GM12891 (cell line): ENCODE measurements at places on chromosomes 6 and 20.
A peak's percentile ranks its signal among the peaks of the same experiment; 100 is the strongest.

GRCh38 chr20:14342918-14343317, 5.5 kb upstream of the FLRT3 start:
- no peak for DNase-seq

DNA sequence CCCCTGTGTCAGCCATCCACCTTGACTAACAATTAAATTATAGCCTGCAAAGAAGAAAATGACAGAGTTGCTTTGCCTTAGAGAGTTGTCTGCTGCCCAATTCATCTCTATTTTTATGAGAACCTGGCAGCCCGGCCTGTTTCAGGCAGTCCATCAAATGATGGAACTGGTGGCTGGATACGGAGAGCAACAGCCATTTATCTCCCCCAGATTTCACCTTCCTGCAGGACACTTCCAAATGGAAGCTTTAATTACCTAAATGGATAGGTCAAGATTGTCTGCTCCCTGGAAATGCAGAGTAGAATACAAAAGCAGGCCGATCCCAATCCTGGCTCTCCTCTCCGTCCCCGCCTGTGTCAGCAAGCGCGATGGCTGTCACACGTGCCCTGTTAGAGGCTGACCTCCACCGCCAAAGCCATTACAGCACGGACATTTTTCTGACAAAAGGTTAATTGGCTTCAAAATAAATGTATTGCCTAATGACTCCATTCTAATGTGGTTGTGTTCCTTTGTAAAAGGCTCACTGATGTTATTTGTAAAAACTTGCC, 86.7 kb downstream of the PACRG start:
- no peak for DNase-seq

- no peak for DNase-seq
These were observed 333.2 kb downstream of the RIMS1 start for GRCh38 chr6:72219536-72219935.

GRCh38 chr6:28349344-28349891, 329 bp upstream of the ZKSCAN3 start:
- no peak for DNase-seq

DNA sequence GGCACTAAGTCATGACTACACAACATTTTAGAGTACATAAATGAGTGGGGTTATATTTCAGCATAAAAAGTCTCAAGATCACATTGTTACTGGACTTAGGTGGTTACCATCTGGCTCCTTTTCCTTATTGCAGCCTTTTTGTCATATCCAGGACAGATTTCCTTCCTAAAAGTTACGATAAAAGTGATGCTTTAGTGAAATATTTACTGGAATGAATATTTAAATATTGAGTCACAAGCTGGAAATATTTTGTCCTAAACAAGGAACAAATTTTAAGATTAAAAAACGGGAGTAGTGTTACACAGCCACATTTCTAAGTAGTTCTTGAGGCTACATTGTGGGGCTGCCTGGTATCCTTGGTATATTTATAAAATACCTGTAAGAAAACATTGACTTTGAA, 52.2 kb downstream of the CDC40 start:
- DNase-seq, result no peak

DNA sequence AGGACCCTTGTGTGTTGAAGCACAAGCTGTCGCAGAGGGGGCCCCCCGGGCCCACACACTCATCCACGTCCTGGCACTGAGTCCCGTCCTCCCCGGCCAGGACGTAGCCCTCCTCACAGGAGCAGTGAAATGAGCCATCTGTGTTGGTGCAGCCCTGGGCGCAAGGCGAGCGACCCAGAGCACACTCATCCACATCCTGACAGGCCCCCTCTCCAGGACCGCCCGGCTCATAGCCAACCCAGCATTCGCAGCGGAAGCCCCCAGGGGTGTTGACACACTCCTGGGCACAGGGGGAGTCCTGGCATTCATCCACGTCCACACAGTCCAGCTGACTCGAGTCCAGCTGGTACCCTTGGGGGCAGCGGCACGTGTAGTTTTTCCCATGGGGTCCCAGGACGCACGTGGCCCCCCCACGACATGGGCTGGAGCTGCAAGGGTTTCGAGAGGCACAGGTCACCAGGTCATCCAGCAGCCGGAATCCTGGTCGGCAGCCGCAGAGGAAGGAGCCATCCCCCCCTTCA, 1.2 kb downstream of the CD93 start:
- no peak for DNase-seq

DNA sequence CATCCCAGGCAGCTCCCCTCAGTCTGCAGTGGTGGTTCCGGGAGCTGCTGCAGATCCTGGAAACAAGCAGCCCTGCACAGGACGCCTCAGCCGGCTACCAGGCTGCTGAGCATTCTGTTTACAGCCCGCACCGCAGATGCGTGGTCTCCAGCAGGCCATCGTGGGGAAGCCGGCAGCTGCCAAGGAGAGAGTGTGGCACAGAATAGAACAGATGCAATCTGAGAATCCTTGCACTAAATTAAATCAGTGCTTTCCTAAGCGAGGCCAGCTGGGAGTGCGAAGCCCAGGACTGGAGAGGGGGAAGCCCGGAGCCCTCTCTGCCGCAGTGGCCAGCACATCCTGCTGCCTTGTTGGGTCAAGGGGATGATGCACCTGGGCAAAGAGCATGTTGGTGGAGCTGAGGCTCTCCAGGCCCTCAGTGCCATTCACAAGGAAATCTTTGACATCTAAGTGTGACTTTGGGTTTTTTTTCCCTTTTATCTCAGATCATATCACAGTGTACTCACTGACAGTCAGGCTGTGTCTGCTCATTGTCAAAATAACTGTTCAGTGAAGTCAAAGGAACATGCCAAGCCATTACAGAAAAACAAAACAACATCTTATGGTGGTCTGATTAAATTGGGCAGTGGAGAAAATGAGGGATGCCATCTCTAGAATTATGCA, 118.1 kb downstream of the SYNDIG1 start:
- DNase-seq, result no peak

- DNase-seq, result no peak
These were observed 6.1 kb upstream of the SIRPD start for GRCh38 chr20:1563598-1563997.

GRCh38 chr20:14491436-14491835, 154.0 kb upstream of the FLRT3 start:
- DNase-seq, result no peak

DNA sequence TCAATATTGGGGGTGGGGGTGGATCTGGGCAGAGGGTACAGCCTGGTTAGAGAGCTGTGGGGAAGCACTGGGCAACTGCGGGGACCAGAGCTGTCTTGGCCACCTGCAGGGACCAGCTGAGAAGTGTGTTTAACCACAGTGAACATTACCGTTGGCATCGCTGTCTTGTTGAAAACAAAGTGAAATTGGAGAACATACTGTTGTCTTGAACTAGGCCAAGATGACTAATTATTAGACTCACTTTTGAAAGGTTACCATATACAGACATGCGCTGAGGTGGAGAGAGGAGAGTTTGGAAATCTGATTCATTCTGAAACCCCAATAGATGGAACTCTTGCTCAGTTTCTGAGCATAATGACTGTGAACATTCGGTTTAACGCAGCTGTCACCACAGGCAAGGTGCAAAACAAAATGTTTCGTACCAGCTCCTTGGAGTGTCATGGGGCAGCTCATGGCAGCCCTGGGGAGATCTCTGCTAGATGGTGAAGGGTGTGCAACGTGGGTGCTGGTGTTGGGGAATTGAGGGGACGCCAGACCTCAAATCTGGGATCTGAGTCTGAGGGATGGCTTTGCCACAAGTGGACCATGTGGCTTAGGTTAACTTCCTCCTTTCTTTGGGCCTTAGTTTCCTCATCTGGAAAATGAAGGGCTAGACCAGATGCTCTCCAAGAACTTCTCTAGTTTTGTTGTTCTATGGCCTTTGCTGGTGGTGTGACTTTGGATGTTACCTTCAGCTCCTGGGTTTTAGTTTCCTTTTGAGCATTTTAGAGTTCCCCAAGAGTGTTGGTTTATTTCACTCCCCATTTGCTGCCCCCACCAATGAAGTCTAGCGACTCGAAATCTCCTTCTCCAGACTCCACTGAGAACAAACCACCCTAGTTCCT, 24.6 kb upstream of the GTSF1L start:
- DNase-seq, result peak; percentile 52

DNA sequence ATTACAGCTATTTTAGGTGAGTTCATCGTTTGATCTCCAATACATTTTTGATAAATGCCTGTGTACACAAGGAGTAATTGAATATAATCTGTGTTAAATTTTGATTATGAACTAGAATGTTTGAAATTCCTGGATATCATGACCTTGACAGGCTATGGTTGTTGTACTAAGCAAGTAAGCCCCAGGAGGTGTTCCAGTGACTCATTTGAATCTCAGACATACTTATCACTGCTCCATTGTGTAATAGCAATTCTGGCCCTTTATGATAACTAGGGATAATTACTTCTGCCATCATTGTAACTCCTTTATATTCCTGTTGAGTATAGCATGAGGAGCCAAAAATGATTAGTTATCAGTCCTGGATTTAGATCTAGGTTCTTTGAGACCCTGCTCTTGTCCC, 1424.6 kb upstream of the ADGRB3 start:
- DNase-seq, result no peak

DNA sequence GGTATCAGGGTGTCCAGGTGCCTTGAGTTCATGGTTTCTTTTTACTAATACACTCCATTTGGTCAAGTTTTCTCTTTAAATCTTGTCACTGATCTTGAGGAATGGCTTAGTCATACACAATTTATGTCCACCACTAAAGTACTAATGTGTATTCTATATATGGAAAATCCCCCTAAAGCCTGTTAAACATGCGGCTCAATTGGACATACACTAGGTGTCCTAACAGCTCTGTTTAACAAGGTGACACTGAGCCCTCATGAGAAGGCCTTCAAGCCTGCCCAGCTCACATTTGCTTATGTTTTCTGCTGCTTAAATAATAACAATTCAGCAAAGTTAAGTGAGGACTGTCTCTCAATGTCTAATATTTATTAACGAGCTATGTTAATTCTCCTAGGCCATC, 31.5 kb downstream of the PDE7B start:
- no peak for DNase-seq

- no peak for DNase-seq
These were observed 136.0 kb upstream of the SGK1 start for GRCh38 chr6:134453792-134454510.

DNA sequence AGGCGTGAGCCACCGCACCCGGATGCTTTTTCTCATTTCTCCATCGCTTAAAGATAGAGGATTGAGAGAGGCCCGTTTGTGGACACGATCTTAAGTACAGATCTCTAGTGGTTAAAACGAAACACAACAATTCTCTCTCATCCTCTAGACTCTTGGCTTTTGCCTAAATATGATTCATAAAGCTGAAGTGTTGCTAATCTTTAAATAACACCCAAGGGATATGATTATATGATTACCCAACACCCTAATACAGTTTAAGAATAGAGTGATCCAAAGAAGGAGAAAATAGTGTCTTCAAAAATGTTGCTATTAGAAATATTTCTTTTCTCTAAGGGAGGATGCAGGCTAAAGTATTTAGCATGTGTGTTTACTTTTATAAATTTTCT, 50.4 kb downstream of the MTHFD1L start:
- no peak for DNase-seq

DNA sequence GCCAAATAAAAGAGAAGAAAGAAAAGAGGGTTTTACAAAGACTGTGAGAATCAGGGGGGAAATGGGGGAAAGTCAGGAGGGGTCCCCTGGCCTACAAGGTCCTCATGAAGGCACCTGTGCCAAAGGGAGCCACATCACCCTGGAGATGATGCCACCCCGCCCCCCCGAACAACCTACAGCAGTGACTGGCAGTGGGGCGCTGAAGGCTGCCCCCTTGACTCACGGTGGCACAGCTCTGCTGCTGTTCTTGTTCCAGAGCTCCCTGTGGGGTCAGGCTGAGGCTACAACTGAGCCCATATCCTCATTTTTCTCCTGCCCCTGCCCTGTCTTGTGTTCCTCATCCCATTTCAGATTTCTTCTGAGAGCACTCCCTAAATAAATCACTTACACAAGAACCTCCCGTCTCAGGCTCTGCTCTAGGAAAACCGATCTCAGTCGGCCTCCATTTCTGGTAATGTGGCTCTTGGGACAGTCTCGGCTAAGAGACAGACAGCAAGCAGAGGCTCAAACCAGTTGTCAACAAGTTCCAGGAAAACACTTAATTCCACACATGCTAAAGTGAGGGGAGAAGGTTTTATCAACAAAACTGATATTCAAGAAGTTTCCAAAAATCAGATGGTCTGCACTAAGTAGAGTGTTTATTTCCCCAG, 105.7 kb downstream of the SNAP25 start:
- DNase-seq, result no peak

DNA sequence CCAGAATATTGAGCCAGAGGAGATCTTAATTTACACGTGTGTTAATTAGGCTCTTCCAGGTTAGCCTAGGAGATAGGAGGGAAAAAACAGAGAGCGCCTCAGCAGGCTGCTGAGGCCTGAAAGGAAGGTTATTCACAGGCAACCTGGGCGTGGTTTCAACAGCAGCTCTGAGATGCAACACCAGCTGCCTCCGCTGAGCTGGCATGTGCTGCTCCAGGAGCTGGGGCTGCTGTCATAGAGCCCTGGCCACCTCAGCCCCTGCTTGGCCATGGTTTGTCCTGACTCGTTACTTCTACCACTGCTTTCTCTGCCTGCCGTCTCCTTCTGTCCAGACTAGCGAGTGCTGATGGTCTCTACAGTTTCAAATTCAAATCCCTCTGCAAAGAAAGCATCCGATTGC, 32.4 kb upstream of the RPP40 start:
- no peak for DNase-seq

DNA sequence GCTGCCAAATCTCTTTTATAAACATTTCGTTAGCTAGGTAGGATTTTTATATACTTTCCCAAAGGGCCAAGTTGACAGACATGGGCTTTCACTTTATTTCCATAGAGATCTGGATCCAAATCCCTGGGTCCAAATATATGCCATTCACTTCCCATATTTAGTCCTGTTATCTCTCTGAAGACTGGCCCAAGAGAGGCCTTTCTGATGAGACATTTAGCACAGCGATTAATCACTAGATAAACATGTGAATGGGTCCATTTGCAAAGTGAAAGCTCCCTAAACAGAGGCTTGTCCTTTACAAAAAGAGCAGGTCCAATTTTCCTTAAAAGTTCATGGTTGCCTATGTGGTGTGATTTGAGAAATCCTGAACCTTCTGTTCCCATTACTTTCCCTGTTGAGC, 132.6 kb downstream of the TRMT11 start:
- no peak for DNase-seq
